CD14-positive monocyte (primary cell): ENCODE measurements at places on chromosomes 7 and 10.

DNA sequence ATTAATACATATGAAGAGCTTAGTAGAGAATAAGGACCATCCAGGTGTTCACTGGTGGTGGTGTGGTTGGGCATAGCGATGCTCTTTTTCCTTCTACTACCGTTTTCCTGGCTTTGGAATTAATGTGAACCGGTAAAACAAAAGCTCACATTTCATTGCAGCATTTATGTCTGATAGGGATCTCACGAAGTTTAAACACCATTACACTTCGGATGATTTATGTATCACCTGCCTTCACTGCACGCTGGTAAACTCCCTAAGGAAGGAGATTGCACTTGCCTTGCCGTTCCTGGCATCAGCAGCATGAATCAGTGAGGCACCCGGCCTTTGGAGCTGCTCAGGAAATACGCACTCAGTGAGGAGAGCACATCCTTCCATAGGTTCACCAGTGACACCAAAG lies 47.5 kb downstream of the WIPF3 start:
- no peak for DNase-seq

- DNase-seq: peak; percentile 68
These were observed 35.4 kb downstream of the TRIL start for GRCh38 chr7:28922624-28923331.

GRCh38 chr10:11146402-11147171 lies 128.9 kb downstream of the CELF2 start:
- DNase-seq: no peak

DNA sequence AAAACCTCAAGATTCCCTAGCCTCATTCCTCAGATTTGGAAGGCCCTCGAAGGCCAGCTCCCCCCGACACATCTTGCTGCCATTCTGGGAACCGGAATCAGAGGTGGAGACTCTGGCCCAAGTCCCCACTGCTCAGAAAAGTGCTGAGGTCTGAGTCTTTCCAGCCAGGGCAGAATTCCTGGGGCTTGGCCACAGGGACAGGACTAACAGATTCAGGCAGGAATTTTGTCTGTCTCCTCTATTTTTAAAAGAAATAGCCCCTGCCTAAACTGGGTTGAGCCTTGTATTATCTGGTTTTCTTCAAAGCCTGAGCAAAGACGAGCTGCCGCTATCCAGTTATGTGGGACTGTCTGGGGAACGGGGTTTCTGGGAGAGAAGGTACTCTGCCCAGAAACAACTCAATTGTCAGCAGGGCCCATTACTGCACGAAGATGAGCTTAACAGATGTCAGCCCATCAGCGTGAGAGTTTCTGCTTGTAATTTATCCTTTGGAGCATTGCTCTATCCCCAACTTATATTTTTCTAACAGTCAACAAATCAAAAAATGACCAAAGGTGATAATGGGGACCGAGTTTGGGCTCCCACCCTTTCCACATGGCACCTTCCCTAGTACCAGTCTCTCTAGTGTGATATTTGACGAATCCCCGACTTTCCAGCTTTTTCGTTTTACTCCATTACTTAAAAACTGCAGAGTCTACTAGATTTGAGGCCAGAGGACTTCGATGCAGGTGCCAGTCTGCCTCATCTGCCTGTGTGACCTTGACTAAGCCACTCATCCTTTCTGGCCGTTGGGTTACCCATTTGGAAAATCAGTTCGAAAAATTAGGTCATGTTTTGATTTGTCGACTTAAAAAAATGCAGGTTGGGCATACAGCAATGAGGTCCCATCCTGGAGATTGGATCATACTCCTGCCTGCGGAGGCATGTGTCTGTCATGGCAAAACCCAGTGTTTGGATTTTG lies 110.9 kb downstream of the WDR11 start:
- DNase-seq: no peak

GRCh38 chr7:134060874-134061273 lies 66.3 kb upstream of the LRGUK start:
- no peak for DNase-seq

GRCh38 chr10:93827056-93827804 lies 66.5 kb upstream of the SLC35G1 start:
- DNase-seq: no peak

- DNase-seq: peak; percentile 34
These were observed 22.4 kb downstream of the GPR141 start for GRCh38 chr7:37705976-37706375.

- DNase-seq: no peak
These were observed 19.4 kb upstream of the LRRN3 start for GRCh38 chr7:111071556-111071955.

DNA sequence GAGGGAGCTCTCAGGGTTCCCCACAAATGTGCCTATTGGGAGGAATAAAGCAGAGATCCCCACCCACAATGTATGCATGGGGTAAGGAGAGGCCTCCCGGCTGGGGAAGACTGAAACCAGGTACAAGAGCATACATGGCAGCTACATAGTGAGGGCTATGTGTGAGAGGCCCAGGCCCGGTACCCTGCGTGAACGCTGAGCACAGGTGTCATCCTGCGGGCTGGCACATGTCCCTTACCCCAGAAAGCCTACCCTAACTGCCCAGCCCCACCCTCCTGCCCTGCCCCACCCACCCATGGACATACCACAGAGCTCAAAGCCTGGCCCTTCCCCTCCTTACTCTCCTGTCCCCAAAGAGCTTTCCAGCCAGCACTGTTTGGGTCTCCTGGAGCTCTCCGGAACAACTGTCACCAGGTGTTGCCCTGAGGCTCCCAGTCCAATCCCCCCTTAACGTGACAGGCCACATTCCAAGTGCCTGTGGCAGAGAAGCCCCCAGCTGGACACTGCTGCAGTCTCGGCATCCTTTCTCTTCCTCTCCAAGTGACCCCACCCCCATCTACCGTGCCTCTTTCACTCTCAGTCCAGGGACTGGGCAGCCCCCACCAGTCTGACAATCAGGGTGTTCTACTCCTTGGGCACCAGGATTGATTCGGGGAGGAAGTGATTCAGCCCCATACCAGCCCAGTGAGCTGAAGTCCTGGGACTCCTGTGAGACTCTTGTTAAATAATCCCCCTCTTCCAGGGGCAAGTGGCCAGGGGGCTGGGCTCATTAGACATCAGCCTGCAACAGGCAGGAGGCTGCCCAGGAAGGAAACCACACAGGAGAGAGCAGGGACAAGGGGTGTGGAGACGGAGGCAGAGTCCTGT lies 19.6 kb downstream of the GRID1 start:
- no peak for DNase-seq

- DNase-seq: no peak
These were observed 1055.1 kb downstream of the NXPH1 start for GRCh38 chr7:9488555-9488954.

DNA sequence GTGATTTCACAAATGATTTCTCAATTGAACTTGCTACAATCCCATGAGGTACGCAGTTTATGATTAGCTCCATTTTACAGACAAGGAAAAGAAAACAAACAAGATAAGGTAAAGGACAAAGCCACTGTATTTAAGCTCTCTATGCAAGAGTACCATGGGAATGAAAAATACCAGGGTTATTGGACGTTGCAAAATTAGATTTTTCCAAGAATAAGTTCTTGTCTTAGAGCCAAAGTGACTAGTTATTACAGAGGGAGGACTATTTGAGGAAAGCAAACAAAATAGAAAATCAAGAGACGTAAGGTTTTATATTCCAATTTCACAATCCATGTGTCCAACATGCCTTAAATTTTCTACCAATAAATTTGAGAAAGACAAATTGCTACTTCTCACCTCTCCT lies 97.9 kb upstream of the PTN start:
- DNase-seq: no peak

DNA sequence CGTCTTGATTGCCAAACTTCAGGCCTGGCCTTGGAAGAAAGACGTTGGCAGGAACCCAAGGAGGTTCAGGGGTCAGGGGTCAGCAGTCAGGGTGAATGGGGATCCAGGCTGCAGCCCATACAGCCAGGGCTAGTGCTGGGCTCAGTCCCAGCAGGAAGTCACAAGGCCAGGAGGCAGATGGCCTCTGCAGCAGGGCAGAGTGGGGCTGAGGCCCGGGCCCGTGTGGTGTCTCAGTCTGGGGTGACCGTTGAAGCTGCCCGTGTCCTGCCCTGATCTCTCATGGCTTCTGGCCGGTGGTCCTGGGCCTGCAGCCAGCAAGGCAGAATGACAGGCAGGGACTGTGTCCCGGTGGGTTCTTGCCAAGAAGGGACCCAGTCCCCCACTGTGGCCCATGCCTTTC lies 26.6 kb upstream of the PURB start:
- DNase-seq: no peak

GRCh38 chr7:157204134-157204533 lies 65.4 kb downstream of the UBE3C start:
- no peak for DNase-seq

DNA sequence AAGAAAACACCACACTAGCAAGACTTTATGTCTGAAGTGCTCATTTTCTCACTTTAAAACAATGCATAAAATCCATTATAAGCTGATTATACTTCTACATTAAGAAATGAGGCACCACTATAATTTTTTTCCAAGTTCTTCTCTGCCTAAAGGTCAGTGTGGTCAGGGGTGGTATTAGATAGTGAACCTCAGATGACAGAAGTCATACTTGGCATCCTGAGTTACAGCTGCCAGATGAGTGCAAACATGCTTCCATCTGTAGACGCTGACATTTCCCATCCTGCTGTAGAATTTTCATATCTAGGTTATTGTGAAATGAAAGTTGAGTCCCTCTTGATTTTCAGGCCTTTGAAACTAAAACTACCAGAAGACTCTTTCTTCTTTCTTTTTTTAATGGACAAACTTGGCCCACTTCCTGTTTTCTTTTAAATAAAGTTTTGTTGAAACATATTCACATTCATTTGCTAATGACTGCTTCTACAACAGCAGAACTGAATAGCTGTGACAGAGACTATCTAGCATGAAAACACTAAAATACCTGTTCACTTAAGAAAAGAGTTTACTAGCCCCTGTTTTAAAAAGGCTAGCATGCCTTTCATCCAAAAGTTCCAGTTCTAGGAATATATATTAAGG lies 900.8 kb downstream of the XPNPEP1 start:
- no peak for DNase-seq

DNA sequence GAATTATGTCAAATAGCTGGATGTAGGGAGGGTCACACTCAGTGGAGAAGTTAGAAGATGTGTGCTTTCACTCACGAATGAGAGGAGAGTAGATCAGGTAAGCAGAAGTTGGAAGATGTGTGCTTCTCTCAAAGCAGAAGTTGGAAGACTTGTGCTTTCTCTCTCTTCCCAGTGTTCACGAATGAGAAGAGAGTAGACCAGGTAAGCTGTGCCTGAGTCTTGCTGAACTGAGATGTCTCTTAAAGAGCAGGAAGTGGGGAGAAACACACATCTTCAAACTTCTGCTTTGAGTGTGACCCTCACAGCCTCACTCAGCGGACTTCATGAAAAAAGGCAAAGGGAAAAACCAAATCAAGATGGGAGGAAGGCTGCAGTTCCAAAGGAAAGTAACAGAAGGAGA lies 7.0 kb upstream of the TMEM243 start:
- no peak for DNase-seq

DNA sequence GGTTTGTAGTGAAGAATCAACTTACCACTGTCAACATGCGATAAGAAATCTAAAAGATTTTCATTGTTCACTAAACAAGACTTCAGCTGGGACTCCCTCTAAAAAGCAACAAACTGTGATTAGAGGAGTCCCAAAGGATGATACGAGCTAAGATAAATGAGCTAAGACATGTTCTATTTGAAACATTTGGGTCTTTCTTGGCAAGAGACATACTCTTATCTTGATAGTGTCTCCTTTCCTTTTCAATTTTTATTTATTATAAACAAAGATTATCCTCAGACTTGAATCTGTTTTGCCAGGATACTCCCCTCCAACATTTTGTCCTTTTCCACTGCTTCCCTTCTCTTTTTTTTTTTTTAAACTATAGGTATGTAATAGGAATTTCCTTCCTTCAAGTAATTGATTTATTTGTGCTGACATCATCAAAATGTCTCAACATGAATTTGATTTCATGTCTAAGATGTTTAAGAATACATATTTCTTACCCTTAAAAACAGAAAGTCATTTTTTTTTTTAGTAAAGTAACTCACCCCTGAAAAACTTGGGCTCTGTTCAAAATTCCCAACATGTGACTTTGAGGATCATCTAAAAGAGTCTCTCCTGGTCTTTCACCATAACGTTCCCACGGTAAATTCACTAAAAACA lies 158.4 kb upstream of the NRP1 start:
- no peak for DNase-seq

DNA sequence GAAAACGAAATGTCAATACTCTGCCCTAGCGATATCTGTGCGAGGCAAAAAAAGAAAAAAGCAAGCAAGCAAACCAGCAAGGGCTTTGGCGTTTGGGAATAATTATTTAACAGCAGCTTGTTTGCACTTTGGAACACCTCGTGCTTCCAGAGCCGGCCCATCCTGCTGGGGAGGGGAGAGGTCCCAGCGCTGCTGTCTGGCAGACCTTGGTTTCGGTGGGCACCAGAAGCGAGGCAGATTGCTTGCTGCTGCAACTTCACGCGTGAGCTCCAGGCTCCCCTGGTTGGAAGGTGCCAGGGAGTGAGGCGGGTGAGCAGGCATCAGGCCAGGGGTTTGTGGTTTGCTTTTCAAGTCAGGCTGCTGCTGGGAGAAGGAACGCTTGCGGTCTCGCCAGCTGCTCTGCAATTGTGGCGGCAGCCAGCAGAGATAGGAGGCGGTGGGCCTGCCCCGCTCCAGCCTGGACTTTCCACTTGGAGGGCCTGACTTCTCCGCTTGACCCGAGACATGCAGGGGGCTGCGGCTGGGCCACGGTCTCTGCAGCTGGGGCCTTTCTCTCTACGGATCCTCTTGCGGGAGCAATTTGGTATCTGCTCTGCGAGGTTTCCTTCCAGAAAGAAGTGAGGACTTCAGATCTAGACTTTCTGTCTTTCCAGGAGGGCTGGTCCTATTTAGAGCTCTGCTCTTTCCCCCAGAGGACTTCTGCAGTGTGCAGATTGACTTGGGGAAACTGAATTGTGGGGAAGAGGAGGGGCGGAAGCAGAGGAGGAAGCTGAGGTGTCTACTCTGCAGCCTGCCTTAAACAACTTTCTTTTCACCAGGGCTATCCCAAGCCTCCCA lies 131.4 kb downstream of the PRPF18 start:
- DNase-seq: peak; percentile 29

GRCh38 chr7:25386311-25386744 lies 158.0 kb upstream of the NPVF start:
- DNase-seq: no peak

- peak; percentile 41 for DNase-seq
These were observed 183.1 kb upstream of the PRSS58 start for GRCh38 chr7:142440906-142441411.

GRCh38 chr7:27181795-27182275 lies 3.2 kb downstream of the HOXA11 start:
- no peak for DNase-seq

DNA sequence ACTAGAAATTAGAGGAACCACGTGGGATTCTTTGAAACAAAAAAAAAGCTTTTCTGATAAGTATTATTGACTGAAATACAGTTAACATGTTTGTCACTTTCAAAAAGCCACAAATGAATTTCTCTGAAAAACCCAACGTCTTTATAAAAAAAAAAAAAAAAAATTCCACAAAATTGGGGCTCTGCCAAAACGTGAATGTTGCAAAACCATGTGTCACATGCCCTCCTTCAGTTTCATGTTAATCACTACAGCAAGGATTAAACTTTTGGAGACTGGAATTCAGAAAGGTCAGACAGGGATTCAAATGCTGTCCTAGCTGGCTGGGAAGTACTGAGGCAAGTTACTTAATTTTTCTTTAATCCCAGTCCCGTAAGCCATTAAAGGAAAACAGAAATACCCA lies 278.0 kb upstream of the KLF14 start:
- DNase-seq: peak; percentile 64

GRCh38 chr7:29116361-29117200 lies 29.8 kb downstream of the CPVL start:
- no peak for DNase-seq

GRCh38 chr10:66591865-66592264 lies 334.0 kb upstream of the LRRTM3 start:
- no peak for DNase-seq

- no peak for DNase-seq
These were observed 61.5 kb downstream of the CLIP2 start for GRCh38 chr7:74350751-74351150.
